ENCODE measurements at places on chromosomes 6 and 20.

GRCh38 chr6:138562691-138563090 lies 63.4 kb upstream of the NHSL1 start:
- DNase-seq, result no peak

DNA sequence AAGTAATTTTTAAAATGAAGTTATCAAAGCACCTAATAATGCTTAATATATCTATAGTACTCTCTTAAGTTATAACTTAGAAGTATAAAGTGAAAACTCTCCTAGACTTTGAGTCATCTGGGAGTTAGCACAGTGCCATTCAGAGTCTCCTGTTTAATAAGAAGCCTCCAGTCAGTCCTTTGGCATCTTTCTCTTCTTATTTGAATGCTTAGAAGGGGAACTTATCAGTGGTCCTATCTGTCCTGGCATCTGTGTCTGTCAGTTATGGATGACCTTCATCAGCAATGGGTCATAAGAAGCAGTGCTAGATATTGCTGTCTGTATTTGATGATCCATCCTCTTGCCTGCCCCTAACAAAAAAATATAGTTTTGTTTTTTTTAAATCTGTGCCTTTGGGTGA lies 15.2 kb downstream of the TMEM200A start:
- DNase-seq, result no peak

- no peak for DNase-seq
Observed at GRCh38 chr20:64104667-64105451, 2.5 kb downstream of the NPBWR2 start.

- DNase-seq, result no peak
Observed at GRCh38 chr20:59137532-59137931, 26.1 kb upstream of the ZNF831 start.

GRCh38 chr20:7760247-7761031 lies 179.8 kb downstream of the HAO1 start:
- no peak for DNase-seq

DNA sequence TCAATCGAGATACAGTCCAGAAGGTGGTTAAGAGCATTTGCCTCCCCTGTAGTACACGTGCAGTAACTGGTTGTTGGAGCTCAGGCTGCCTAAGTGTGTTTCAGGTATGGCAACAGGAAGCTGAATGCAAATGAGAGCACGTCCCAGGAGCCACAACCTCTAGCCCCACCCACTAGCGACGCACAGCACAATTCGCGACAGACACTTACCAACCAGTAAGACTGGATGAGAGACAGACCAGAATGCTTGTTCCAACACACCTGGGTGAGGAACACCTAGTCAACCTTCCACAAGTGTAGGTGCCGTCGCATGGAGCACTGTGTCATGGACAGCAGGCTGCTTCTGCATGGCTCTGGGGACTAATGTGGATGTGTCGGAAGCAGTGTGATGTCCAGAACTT lies 7.2 kb upstream of the SERPINB1 start:
- peak; percentile 67 for DNase-seq

GRCh38 chr6:24936641-24937317 lies 1.0 kb upstream of the RIPOR2 start:
- no peak for DNase-seq
